ENCODE measurements at places on chromosomes 1 and 21. TPM values are rescaled to one million over a fixed set of nuclear protein-coding genes. Genes with fewer than 3 reads are reported as not detected.

GRCh38 chr1:165060285-165060793, 296.2 kb downstream of the LMX1A start:
- DNase-seq = peak; percentile 19

- DNase-seq = no peak
Observed at GRCh38 chr21:43948740-43949498, 63.2 kb upstream of the TRAPPC10 start.

GRCh38 chr1:170562646-170563338, 30.8 kb downstream of the GORAB start:
- DNase-seq = peak; percentile 95

DNA sequence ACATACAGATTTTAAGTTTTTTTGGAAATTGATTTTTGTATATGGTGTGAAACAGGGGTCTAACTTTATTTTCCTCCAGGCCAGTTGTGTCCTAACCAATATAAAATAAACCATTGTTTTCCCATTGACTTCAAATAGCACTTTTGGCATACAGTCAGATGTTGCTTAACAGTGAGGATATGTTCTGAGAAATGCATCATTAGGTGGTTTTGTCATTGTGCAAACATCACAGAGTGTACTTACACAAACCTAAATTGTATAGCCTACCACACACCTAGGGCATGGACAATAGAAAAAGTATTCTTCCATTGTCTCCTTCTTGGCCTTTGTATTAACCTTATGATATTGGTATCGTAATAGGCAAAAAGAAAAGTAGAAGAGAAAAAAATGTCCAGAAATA, 37.4 kb upstream of the DISP1 start:
- peak; percentile 100 for DNase-seq

DNA sequence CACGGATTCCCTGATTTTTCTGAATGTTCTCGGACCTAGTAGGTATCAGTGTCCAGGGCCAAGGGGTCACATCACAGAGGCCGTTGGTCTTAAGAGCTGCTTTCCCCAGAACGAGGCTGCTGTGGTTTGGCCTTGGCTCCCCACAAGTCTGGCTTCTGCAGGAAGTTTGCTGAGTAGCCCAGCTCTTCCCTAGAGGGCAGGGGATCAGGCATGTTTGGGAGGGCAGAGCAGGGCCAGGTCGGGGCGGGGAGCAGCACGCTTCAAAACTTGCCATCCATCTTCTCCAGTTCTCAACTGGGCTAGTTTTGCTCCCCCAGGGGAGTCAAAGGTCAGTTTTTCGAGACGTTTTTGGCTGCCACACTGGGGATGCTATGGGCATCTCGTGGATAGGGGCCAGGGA, 37.0 kb downstream of the MAN1C1 start:
- no peak for DNase-seq

DNA sequence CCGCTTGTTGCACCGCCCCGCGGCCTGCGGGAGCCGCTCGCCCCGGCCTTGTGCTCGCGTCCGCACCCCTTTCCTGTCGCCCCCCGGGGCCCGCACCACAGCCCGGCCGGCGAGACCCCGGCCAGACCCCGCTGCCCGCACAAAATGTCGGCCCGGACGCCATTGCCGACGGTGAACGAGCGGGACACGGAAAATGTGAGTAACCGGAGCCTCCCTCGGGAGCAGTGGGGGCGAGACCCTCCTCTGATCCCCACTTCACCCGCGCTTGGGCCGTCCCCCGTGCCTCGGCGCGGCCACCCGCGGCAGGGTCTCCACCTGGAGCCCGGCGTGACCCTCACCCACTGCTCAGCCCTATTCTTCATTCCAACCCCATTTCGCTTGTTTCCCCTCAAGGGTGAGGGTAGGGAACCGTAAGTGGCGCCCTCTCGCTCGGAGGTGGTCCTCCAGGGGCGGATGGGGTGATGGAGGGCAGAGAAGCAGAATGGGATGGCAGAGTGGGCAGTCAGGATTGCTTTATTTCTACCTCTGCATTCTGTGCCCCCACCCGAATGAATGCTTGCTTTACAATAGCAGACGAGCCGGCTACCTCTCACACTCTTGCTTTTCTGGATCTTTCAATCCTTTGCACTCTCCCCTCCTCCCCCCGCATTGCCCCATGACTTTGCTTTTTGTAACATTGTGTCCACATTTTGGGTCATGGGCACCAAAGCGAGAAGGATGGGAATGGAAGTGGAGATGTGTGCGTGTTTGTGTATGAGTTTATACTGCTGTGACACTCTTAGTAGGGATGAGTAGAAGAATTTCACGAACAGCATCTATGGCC, 954 bp downstream of the MARK1 start:
- DNase-seq = peak; percentile 31

DNA sequence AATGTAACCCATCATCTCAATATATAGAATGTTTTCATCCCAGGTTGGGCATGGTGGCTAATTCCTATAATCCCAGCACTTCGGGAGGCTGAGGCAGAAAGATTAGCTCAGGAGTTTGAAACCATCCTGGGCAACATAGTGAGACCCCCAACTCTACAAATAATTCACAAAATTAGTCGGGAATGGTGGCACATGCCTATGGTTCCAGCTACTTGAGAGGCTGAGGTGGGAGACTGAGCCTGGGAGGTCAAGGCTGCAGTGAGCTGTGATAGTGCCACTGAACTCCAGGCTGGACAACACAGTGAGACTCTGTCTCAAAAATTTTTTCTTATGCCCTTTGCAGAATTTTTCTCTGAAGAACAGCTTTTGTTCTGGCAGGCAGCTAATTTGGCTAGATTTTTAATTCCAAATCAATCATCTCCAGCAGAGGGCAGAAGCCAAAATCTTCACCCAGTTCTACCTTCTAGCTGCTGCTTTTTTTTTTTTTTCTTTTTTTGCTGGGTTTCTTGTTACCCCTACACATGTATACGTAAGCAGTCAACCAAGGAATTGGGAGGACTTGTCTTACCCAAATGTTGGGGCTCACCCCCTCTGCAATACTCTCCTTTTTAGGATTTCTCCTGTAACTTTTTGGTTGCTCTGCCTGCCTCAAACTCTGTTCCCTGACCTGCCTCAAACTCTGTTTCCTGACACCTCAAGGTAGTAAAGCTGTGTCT, 2.7 kb upstream of the RAD54L start:
- peak; percentile 38 for DNase-seq

DNA sequence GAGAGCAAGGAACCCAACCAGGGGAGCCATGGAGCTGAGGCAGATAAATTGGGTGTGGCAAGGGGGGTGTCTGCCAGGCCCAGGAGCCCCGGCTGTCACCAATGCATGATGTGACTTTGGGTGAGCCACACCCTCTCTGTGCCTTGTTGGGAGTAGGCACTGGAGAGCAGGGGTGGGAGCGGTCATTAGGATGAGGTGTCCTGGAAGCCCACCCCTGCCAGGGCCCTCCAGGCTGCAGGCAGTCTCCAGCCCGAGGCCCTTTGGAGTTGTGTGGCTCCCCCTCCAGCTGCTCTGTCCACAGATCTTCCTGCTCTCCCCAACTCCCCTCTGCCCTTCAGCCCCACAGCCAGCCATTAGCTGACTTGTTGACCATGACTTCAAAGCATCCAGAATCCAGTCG, 11.4 kb downstream of the MX2 start:
- no peak for DNase-seq

MRAP gene
- not detected for total RNA-seq

PTPRC gene
- not detected for total RNA-seq

SDC3 gene
- total RNA-seq = 21.7 TPM
